ENCODE measurements at places on chromosomes 7 and 10.

- DNase-seq, result no peak
These were observed 30.8 kb downstream of the VAX1 start for GRCh38 chr10:117107238-117107637.

- DNase-seq, result no peak
These were observed 16.4 kb upstream of the ELAPOR2 start for GRCh38 chr7:87075671-87076404.

DNA sequence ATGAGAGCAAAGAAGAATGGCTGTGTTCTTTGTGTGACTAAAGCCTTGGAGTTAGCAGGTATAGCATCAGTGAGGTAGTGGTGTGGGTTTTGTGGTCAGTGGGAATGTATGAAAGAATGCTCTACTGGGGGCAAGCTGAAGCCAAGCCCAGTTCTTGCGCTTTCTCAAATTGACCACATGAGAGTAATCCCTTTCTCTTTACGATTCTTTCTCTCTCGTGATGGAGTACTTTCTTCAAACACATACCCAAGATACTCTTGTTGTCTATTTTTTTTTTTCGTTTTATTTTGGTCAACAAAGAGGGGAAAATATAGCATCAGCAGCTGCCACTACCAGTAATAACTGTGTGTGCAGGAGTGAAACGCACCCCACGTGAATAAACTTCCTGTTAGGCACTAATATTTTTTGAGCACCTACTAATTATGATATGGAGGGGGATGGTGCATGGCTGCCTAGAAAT, 8.4 kb upstream of the PANK1 start:
- no peak for DNase-seq

GRCh38 chr10:114395366-114396022, 8.8 kb downstream of the AFAP1L2 start:
- DNase-seq, result no peak

- DNase-seq, result no peak
These were observed 127.1 kb downstream of the MLLT10 start for GRCh38 chr10:21661087-21661486.

DNA sequence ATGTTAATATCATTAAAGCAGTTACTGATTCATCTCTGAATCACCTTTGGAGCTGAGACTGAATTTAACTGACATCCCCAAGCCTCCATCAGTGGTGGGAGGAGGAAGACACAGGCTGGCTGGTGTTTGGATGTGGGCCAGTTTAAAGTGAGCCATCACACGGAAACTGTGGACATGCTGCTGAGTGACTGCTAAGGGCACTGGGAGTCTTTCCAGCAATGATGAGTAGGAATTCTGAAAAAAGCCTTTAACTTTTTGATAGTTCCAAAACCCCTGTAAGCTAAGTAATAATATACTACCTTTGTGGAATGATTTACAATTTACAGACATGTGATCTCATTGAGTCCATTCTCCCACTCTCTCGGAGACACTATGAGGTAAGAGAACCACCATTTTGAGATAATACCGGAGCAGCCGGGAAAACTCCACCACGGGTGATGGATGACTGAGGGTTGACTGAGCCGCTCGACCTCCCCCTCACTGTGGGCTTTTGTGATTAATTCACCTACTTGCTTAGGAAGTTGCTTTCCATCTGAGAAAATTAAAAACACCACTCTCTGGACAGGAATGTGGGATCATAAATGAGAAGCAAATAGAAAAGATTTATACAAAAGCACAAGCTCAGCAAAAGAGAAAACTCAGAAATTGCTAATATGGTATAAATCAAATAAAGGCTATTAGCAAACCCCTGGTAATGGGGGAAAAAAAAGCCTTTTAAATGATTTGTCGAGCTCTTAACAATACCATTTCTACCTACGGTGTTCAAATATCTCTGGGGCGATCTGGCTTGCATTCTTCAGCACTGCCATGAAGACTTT, 194.8 kb downstream of the FANK1 start:
- DNase-seq, result no peak

- no peak for DNase-seq
These were observed 85.9 kb downstream of the LSMEM1 start for GRCh38 chr7:112566442-112567324.

DNA sequence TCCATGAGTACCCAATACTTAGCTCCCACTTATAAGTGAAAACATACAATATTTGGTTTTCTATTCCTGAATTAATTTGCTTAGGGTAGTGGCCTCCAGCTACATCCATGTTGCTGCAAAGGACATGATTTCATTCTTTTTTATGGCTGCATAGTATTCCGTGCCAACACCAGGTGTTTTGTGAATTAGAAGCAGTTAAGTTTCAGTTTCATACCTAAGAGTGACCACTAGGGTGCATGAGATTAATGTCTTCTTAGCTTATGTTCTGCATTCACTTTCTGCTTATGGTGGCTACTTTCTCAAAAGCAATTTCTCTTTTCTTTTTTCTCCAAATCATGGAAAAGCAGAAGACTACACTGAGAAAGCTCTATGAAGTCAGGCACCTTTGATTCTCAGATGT, 65.1 kb upstream of the VSTM2A start:
- no peak for DNase-seq

All from left renal pelvis (tissue), 4 donors.